Glutamatergic neuron (in vitro differentiated cells): ENCODE measurements at places on chromosomes 16 and 17. TPM values are rescaled to one million over a fixed set of nuclear protein-coding genes. Genes with fewer than 3 reads are reported as not detected.

DNA sequence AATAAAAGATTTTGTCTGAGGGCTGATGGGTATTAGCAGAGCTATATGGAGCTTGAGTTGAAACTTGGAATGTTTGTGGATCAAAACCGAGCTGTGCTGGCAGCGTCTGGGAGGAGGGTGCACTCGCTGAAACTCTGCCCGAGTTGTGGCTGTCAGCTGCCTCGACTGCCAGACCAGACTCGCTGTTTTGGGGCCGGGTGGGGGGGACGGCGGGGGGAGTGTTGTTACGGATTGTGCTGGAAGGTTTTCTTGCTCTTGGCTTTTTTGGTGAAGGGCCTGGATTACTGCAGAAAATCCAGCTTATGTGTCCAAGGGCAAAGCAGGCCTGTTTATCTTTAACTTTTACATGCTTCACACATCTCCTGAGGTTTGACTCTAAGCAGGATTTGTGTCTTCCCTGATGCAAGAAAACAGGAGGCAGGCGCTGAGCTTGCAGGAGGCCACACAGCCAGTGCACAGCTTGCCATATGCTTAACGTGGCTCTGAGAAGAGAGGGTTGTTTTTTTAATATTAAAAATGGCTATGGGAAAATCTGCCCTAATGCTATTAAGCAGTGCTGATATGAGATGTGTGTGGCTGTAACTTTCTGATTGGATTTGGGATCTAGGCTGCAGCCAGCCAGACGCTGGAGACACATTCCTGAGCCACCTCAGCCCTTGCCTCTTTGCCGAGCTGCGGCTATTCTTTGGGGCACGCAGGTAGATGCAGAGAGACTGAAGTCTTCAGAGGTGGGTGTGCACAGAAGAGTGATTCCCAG lies 20.5 kb upstream of the RPTOR start:
- no peak for DNase-seq

DNA sequence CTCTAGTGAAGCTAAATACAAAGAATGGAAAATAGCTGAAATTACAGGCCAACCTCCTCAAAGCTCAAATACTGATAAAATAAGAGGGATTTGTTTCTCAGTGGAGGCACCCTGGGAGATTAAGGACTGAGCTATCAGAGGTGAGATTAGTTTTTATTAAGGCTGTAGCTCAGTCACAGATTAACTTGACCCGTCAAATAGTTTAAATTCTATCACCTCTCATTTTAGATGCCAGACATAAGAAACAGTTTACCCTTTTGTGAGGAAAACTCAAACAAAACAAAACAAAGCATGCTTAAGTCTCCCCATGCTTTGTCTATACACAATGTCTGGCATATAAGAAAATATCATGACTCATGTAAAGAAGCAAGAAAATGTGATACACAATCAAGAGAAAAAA lies 208.3 kb upstream of the PMFBP1 start:
- DNase-seq: no peak

- DNase-seq: no peak
Observed at GRCh38 chr16:78365366-78365765, 265.9 kb downstream of the WWOX start.

DNA sequence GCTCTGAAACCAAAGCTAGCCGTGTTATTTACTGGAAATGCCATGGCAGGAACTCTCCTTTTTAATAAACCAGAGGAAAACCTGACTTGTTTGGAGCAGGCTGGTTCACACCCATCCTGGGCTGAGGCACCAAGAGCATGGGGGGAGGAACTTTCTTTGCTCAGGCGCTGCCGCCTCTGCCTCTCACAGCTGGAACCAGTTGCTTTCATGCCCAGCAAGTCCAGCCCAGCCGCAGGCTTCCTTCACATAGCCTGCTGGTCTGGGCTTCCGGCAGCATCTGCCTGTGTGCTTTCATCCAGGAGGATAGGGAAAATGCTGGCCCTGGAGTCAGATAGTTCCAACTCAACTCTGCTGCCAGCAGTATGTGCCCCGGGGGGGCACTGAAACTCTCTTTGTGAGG lies 88.1 kb upstream of the ASIC2 start:
- DNase-seq: no peak

DNA sequence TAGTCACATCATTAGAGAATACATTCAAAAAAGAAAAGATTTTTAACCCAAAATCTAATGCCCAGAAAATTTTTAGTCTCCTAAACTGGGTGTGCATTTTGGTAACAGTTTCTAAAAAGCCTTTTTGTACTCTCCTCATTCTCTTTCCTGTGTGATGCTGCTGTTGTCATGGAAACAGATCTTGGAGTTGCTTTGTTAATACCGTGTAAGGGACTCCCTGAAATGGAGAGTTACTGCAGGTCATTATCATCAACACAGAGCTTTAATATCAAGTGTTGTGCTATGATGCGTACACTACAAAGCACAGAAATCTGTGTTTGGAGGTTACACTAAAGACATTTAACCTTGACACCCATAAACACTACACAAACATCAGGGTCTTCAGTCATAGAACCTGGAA lies 216.3 kb downstream of the PRKCA start:
- DNase-seq: no peak

- no peak for DNase-seq
Observed at GRCh38 chr17:8382052-8382879, 727 bp downstream of the RPL26 start.

- peak; percentile 76 for DNase-seq
Observed at GRCh38 chr17:73643001-73643851, 1.0 kb downstream of the SDK2 start.

GRCh38 chr16:52497067-52497816 lies 49.7 kb downstream of the TOX3 start:
- no peak for DNase-seq

DNA sequence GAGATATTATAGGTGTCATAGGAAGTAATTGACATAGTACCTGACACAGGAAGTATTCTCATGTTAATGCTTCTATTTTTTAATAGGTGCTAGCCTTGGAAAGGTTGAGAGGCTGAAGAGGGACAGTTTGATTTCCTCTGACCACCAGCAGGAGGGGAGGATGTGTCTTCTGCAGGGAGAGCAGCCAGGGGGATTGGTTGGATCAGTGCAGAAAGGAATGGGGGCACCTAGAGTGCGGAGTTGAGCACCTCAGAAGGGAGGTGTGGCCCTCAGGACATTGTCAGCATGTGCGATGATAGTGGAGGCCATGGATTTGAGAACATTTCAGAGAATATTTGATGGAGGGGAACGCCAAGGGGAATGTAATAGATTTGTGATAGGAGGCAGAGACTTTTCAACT lies 23.4 kb downstream of the HAPSTR1 start:
- DNase-seq: no peak

DNA sequence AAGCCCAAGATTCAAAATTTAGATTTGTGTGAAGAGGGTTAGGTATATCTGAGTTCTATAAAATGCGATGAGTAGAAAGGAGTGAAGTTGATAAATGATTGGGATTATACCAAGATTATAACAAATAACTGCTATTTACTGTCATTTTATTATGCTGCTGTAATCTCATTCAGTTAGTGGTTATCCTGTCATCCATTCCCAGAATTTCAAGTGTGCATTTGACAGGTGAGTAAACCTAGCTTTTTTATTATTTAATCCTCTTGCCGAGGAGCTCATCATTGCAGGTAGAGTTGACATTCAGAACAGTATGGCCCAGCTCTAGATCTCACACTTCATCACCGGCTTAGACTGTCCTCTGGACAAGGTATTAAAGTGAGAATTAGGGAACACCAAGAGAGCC lies 1146.2 kb downstream of the CDH11 start:
- no peak for DNase-seq

DNA sequence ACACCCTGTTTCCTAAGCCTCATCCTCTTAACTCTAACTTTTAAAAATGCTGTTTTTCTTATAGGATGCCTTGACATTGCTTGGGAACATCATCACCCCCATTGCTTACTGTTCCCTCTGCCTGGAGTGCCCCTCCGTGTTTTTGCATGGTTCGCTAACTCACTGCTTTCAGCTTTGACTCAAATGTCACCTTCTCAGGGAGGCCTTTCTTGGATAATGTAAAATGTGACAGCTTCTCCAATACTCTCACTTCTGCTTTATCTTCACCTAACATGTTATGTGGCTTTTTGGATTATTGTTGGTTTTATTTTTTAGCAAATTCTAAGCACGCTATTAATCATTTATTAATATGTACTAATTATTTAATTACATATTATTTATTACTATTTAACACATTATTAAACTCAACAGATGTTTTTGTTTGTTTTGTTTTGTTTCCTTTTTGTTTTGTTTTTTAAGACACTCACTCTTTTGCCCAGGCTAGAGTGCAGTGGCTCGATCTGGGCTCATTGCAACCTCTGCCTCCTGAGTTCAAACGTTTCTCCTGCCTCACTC lies 3.8 kb downstream of the CRYM start:
- DNase-seq: no peak

GRCh38 chr17:80706463-80706867 lies 161.8 kb downstream of the RPTOR start:
- no peak for DNase-seq

- DNase-seq: no peak
Observed at GRCh38 chr16:17026600-17027242, 444.0 kb downstream of the XYLT1 start.

GRCh38 chr16:85798901-85799496 lies 345 bp downstream of the EMC8 start:
- peak; percentile 52 for DNase-seq

DNA sequence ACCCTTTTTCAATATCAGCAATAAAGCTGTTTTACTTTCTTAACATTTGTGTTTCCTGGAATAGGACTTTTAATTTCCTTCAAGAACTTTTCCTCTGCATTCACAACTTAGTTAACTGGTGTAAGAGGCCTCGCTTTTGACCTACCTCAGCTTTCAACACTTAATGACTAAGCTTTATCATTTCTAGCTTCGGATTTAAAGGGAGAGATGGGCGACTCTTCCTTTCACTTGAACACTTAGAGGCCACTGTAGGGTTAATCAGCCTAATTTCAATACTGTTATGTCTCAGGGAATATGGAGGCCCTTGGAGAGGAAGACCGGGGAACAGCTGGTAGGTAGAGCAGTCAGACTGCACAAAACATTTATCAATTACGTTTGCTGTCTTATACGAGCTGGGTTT lies 4.7 kb downstream of the SYNRG start:
- DNase-seq: no peak

GRCh38 chr16:9183682-9184353 lies 92.4 kb downstream of the HAPSTR1 start:
- no peak for DNase-seq

GRCh38 chr17:43143201-43143600 lies 18.0 kb upstream of the BRCA1 start:
- no peak for DNase-seq

DNA sequence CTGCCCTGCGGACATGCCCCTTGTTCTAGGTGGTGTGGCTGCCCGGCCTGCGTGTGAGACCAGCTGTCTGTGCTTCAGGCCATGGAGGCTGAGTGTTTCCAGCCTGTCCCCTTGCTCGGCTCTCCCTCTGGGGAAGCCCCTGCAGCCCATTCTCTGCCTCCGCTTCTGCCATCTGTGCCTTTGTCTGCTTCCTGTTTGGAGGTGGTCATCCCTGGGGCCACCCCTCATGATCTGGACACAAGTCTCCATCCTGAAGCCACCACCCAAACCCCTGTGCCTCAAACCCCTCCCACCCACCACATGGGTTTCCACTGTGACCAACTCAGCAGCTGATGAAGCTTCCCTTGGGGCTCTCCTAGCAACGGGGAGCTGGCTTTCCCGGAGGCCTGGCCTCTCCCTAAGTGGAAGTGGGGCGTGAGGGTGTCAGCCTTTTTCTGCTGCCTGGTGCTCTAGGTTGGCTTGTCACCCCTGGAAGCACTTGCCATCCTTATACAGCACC lies 184.9 kb downstream of the SEC14L1 start:
- no peak for DNase-seq

GRCh38 chr16:64339052-64339770 lies 782.7 kb downstream of the CDH11 start:
- DNase-seq: no peak

- DNase-seq: no peak
Observed at GRCh38 chr16:61813339-61813738, 222.9 kb downstream of the CDH8 start.

DNA sequence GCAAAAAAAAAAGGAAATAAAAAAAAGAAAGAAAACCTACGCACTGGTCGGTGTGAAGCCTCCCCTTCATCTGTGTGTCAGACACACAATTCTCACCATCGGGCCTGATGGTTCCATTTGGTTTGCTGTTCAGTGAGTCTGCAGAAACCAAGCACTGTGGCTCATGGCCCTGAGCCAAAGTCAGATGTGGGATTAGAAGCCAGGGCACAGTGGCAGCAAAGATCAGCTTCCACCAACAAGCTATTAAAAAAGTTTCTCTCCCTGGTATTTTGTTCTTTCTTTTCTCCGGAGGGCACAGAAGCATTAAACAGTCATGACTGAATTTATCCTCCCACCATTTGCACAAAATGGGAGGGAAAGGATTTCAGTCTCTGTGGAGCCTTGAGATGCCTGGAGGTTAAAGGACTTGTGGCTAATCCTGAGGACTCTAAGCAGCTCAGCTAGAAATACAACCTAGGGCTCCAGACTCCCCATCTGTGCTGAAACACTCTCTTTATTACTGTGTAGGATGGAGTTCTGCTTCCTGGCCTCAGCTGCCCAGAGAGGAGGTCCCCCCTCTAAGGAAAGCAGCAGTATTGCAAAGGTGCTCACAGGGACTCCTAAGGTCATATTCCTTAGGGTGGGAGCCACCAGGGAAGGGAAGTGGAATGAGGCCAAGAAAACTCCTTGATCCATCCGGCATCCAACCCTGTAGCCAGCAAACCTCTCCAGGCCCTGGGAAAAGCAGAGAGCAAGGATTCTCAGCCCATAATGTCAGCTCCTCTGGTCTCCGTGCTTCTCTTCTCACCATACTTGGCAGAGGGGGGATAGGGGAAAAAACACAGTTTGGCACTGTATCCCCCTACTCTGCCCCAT lies 28.2 kb downstream of the SLC39A11 start:
- no peak for DNase-seq

Gene SOCS7
- total RNA-seq: 33.3 TPM

Gene SGCA
- total RNA-seq: 1.3 TPM

Gene TMEM97
- 170 TPM for total RNA-seq

Gene SLC5A11
- total RNA-seq: not detected

Gene DPEP3
- total RNA-seq: not detected

Gene CETP
- not detected for total RNA-seq

Gene NR1D1
- 1.3 TPM for total RNA-seq

Gene EVPLL
- total RNA-seq: not detected

Gene TP53TG3
- not detected for total RNA-seq

Gene C16orf87
- 15.8 TPM for total RNA-seq
